ENCODE measurements at places on chromosomes 12 and 14.

DNA sequence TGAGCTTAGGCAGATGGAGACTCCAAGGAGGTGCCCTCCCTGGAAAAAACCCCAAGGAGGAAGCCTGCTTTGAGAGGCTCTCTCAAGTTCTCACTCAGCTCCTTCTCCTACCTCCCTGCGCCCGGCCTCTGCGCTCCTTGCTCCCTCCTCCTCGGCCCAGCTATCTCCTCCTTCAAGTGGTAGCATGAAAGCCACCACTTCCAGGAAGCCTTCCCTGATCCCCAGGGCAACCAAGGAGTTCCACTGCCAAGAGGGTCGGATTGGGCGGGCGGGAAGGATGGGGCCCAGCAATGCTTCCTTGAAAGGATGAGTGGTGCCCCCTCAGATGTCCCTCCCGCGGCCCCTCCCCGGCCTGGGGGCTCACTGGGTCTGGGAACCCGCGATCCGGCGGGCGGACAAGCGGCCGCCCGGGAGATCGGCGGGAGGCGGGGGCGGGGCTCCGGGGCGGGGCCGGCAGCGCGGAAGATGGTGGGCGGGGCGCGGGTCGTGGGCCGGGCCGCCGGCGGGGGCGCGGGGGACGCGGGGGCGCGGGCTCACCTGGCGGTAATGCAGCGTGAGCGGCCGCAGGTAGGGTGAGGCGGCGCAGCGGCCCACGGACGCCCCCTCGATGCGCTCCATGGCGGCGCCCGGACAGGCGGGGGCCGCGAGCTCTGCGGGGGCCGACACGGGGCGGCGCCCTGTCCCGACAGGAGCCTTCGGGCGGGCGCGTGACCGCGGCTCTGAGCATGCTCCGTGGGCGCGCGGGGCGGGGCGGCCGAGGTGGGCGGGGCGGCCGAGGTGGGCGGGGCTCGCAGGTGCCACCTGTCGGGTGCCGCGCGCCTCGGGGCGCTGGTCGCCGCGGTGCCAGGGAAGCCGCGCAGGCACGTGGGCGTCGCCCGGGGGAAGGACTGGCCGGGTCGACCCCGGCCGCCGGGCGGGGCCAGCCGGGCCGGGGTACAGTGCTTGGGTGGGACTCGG, at the start of gene NUDT14:
NUDT14 (minus strand) TSS at position 721 of the 957 bp plus-strand sequence; CDS start at position 618, 103 bp downstream.
- DNase-seq: peak; percentile 86

DNA sequence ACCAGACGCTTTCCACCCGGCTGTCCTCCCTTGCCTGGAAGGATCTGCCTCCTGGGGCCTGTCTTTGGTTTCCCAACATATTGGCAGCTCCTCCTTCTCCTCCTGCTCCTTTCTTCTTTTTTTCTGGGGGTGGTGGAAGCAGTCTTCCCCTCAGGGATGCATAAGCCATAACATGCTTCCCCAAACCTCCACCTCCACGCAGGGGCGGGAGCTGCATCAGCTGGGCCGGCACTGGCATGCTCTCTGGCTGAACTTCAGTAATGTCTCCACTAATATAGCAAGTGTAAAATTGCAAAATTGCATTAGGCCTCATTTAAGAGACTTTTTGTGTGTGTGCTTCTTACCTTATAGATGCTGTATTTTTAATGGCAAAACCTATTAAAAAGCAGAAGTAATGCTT, 58.6 kb downstream of the GLT1D1 start:
- no peak for DNase-seq

DNA sequence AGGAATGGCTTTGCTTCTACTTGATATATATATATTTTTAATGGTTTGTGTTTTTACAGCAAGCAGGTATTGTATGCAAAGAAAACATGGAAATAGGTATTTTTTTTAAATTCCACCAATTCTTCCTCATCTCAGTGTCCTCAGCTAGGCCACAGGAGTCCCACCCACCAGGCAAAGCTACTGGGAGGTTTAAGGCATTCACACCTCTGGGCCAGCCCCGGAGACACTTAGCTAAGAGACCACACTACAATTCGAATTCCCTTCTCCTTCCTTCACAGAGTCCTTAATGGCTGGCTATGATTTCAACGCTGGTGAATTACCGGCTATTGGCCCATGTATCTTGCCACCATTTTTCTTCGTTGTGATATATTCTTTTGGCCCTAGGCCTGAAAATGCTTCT, 71.4 kb downstream of the SLC15A4 start:
- no peak for DNase-seq

DNA sequence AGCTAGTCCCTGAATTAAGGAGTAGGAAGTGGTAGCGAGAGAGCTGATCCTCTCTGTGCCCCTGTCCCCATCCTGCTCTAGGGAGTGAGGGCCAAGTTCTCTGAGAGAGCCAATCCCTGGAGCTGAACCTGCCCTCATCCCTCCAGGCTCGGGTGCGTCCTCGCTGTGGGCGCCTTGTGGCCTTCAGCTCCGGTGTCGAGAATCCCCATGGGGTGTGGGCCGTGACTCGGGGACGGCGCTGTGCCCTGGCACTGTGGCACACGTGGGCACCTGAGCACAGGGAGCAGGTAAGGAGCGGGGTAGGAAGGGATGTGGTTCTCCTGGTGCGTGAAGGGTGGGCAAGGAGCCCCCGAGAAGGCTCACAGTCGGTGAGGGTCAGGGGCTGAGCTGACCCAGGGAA, 1.9 kb upstream of the GNB3 start:
- DNase-seq: no peak

DNA sequence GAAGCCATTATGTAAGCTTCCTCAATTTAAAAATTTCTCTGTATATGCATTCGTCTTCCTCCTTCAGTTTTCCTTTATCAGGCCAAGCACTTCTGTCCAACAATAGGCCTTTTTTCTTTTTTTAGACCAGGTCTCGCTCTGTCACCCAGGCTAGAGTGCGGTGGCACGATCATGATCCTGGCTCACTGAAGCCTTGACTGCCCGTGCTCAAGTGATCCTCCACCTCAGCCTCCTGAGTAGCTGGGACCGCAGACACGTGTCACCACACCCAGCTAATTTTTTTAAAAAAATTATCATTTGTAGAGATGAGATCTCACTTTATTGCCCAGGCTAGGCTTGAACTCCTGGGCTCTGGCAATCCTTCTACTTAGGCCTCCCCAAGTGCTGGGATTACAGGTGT, 25.8 kb downstream of the TAOK3 start:
- no peak for DNase-seq

DNA sequence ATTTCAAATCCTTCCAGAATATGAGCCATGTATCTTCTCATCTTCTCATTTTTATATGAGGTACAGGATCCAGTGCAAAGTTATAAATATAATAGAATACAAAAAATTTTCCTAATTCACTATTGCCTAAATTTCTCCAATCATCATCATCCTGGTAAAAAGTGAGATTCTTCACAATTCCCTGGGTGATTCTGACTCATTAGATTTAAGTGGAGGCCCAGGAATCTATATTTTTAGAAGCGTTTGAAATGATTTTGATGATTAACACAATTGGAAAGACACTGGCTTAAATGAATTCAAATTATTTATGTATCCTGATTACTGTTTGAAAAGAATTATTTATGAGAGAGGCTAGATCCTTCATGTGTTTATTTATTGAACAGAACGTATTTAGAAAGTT, 380.3 kb upstream of the PDE3A start:
- no peak for DNase-seq

DNA sequence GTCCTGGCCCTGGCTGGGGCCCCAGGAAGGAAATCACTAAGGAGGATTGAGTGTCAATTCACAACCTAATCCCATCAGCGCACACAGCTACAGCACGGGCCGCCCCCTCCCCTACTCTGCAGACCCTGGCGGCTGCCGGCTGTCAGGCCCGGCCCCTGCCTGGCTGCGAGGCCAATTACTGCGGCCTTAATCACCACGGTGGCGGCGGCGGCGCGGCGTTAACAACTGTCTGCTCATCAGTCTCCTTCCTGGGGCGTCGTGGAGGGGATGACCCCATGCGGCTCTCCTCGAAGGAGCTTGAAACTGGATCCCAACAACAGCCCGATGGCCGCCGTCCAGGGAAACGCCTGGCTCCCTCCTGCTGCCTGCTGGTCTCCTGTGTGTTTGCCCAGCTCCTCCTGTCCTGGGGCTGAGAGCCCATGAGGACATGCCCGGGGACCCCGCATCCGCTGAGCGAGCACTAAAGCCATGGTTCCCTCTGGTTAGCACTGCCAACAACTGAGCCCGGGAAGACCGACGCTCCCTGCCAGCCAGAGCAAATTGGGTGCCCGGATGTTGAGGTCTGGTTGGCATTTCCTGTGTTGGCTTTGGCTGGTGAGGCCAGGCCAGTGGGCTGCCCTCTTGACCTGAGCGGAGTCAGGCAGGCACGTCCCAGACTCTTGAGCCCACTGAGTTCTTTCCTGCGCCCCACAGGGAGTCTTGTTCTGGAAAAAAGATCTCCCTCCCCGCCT, 21.8 kb upstream of the EIF2B2 start:
- DNase-seq: no peak

DNA sequence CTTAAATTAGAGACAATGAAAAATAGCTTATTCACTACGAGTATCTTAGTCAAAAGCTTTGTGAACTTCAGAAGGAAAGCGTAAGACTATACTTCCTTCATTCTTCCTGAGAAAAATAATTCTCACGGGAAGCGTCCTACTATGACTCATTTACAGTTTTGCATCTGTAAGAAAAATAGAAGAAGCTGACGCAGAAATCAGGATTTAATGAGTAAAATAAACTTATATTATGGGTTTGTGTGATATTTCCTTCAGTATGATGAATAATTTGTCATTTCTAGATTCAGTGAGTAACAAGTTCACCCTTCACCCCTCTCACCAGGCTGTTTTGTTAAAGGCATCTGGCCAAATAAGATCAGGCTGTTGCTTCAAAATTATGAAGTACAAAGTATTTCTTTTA, 17.8 kb upstream of the PDE3A start:
- DNase-seq: no peak

DNA sequence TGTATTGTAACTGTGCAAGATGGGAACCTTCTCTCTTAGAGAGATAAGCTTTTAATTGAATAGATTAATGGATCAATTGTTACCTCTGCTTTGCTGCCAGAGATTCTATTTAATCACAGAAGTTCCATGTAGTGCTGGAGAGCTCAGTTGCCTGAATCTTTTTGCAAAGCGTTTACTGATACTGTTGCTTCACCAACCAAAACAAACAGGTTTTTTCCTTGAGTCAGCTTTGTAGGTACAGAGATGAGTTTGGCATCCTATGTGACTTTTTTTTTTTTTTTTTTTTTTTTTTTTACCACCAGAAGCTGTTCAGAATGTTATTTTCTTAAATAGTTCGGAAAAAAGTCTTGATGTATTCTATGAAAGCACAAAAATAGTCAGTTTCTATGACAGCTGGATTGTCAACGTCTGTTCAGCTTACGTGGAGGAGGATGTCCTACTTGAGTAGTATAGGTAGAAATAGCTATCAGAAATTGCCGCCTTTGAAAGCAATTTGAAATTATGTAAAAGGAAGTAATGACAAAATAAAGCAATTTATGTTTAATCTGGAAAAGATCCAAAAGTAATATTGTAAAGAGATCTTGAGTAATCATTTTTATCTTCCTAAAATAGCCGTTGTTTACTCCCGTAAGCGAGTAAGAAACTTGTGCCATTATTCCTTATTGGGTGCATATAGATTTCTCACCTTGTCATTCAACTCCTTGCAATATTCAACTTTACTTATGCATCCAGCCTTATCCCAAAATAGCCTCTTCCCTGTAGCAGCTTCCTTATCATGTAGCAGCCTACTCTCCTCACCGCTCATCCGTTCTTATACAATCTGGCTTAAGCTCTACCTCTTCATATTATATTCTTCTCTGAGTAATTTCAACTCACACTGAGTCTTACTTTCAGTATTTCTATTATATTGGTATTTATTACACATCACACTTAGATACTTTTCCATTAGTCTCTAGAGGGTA, 5.2 kb downstream of the LRRK2 start:
- DNase-seq: no peak

DNA sequence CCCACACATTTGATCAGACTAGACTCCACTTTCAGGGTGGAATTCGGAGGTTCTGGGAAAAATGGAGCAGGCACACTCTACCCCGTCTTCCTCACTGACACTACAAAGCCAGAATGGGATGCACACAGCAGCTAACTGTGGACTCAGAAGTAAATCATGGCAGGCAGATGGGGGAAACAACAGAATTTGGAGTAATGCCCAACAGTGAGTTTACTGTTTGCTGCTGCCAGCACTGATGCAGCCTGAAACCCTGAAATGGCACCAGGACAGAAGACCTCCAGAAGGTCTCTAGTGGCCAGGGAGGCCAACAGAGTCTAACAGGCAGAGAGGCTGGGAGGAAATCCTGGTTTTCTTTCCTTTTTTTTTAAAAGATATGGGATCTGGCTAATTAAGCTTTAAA, 24.6 kb downstream of the KCTD10 start:
- DNase-seq: no peak

- no peak for DNase-seq
Observed at GRCh38 chr14:28653521-28653920, 113.1 kb upstream of the FOXG1 start.

DNA sequence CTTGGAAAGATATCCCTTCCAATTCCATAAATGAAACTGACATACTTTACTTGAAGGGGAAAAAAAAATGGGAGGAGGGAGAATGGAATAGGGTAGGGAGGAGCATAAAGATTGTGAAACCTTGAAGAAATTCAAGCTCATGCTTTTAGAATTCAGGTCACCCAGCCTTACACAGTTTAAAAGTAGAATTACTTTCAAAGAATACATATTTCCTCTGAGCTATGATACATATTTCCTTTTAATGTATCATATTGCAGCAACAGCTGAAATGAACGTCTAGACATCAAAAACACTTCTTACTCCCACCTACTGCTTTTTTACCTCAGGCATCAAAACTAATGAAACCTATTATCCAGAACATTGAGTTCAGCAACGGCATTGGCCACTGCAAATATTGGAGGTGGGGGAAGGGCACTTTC, 156.0 kb downstream of the MED13L start:
- no peak for DNase-seq

GRCh38 chr12:95547522-95548055, 3.7 kb downstream of the USP44 start:
- DNase-seq: no peak

DNA sequence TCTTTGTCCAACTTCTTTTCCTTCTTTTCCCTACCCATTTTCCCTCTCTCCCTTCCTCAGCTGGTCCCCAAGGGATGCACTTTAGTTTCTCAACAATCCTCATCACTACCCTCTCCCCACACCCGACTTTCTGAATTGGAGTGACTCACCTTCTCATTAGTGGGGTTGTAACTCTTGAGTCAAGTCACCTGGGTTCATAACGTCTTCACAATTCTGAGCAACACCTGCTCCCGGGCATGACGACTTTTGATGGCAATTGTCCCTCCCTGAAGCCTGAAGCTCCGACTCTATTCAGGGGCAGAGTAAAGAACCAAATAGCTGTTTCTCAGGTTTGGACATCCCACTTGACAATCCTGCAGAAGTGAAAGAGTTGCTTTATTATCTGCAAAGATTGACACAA, 82.7 kb upstream of the OTX2 start:
- DNase-seq: no peak

GRCh38 chr12:9973949-9974348, 2.7 kb downstream of the CLEC12A start:
- DNase-seq: no peak

GRCh38 chr12:112887550-112887949, 19.2 kb upstream of the OAS1 start:
- no peak for DNase-seq

GRCh38 chr14:76923431-76924370, 97.5 kb downstream of the LRRC74A start:
- DNase-seq: no peak

- no peak for DNase-seq
Observed at GRCh38 chr12:107318556-107318805, 225.1 kb upstream of the CRY1 start.

- no peak for DNase-seq
Observed at GRCh38 chr12:68043435-68043834, 54.2 kb downstream of the IFNG-AS1 start.
